Tibial artery (tissue), 4 donors: ENCODE measurements at places on chromosomes 2 and 18.

DNA sequence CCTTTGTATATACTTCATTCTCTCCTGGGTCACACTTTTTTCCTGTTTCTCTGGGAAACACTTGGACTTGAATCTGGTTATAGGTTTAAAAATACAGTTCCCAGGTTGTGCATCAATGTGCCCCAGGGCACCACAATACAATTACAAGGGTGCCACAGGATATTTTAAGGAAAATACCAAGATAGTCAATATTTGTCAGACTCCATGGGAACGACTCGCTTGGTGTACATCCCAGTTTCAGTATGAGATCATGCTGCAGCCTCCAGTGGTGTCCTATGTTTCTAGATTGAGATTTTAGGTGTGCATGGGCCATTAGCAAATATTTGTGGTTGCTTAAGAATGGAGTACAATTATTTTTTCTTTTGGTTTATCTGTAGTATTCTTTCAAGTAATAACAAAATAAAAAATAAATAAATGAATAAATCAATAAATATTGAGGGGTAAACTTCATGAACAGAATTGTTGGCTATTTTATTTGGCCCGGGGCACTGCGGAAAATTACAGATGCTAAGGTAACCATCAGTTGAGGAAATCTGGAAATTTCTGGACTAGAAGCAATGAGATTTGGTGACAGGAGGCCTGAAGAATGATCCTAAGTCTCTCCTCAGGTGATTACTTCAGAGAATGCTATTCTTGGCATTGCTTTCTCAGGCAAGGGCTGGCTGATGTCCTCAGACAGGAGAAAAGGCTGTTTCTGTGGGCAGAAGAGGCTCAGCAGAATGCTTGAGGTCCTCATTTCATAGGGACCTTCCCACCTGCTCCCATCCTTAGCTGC lies 649.3 kb upstream of the SOX11 start:
- no peak for DNase-seq

DNA sequence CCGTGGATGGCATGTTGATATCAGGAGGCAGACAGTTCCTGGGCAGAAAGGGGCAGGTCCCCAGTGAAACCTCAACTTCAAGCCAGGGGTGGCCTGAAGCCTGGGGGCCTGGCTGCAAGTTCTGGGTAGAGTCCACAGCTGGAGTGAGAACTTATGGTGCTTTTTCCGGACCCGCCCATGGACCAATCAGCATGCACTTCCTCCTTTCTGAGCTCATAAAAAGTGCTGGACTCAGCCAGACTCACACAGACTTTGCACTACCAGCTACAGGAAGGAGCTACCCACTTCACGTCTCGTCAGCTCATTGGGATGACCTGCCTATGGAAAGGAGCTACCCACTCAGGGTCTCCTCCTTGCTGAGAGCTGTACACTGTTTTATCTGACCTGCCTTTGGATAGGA lies 183.1 kb upstream of the MC4R start:
- no peak for DNase-seq

DNA sequence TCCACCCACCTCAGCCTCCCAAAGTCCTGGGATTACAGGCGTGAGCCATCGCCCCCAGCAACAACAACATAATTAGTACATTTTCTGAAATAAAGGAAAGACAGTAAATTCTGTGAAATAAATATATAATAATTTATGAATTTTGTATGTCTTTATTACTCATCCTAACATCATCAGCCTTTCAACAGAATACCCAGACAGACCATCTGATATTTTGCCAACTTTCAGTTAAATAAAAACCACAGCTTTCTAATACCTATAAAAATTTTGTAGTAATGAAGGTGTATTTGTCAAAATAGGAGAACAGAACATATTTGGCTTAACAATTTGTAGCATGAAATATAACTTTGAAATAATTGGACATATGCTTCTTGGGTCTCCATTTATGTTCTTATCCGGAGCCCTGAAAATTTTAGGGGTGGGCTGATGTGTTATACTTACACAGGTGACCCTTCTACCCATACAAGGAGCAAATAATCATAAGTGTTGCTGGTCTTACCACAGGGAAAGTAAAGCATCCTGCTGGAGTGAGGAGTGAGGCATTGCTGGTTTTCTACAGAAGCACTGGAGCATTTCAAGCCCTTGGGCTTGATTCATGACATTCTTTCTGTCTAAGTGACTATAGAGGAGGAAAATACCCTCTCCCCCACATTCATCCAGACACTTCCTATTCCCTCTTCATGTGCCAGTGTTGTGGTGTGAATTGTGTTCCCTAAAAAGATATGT lies 99.3 kb downstream of the SPOPL start:
- no peak for DNase-seq

- no peak for DNase-seq
These were observed 50.5 kb downstream of the SDC1 start for GRCh38 chr2:20174410-20174809.

GRCh38 chr2:75211266-75211770 lies 12.0 kb upstream of the TACR1 start:
- DNase-seq: no peak

GRCh38 chr2:171180229-171180930 lies 19.7 kb upstream of the TLK1 start:
- no peak for DNase-seq

DNA sequence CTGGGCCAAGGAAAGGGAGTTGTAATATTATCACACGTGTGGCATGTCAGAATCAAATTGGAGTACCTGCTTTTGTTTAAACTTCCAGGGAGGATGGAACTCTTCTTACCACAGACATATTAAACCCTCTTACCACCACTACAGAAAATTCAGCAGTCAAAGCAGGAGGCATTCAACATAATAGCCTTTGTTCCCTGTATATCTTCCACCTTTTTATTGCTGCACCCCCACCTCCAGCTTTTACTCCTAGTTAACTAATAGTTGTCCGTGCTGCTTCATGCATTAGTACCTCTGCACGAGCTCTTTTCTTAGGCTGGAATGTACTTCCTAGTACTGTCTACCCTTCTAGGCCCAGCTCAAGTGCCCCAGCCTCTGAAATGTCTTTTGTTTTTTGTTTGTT lies 14.9 kb upstream of the NR4A2 start:
- DNase-seq: no peak

DNA sequence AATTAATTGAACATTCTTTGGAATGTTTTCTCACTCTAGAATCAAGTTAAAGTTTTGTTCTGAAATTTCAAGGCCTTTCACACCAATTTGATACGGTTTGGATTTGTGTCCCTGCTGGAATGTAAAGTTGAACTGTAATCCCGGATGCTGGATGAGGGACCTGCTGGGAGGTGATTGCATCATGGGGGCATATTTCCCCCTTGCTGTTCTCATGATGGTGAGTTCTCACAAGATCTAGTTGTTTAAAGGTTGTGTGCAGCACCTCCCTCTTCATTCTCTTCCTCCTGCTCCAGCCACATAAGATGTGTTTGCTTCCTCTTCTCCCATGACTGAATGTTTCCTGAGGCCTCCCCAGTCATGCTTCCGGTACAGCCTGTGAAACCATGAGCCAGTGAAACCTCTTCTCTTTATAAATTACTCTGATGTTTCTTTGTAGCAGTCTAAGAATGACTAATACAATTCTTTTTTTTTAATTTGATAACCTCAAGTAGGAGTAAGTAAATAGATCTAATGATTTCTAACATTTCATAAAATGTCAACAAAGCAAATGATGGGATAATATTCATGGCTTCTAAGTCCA lies 144.2 kb upstream of the CDH7 start:
- DNase-seq: no peak

GRCh38 chr2:135994281-135994680 lies 8.9 kb upstream of the DARS1 start:
- DNase-seq: no peak

DNA sequence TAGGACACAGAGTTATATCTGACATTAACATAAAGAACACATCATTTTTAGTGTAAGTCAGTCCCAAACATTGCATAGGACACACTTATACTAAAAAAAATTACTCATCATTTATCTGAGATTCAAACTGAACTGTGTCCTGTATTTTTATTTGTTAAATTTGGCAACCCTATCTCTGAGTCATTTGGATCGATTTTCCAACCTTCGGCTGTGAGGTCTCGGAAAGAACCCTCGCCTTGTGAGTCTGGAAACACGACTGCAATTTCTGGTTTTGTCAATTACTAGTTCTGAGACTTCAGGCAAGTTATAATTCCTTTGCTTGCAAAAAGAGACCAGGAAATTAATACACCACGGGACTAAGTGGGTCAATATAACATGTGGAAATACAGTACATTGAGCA lies 14.0 kb downstream of the ATP8B1 start:
- no peak for DNase-seq

DNA sequence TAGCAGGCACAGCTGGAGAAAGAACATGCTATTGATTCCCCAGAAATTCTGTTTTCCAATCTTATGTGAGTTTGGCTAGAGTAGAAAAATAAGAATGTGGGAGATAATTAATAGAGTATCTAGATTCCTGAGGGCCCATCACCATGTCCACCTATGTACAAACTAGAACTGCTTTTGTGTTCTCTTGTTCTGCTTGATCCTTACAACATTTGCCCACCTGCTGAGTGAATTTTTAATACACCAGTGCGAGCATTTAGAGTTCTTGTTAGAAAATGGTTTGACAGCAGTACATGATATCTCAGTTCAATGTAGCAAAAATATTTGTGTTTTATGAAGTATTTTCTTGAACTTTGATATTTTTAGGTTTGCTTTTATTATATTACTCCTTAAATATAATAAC lies 52.3 kb upstream of the SPAG16 start:
- no peak for DNase-seq

- no peak for DNase-seq
These were observed 215.8 kb upstream of the ITGA4 start for GRCh38 chr2:181241366-181241765.

DNA sequence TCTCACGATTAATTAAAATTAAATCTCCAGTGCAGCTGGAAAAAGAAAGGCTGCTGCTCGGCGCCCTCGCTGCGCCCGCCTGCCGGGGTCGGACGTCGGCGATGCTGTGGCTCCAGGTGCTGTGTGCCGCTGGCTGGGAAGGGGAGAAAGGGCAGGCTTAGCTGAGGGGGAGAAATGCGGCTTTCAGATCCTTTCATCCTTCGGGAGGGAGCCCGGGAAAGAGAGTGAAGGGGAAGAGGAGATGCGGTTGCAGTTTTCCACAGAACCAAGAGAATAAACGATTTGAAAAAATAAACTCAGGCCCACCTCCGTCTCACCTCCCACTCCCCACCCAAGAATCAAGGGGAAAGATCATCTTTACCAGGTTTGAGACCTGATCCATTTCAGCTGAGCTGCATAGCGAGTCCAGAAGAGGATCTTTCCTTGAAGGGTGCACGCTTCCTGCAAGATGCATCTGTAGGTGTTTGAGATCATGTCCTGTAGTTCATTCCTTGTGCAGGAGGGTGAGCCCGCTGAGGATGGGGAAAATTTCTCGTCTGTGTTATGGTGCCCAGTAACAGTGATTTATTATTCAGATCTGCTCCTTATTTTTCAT lies 495 bp downstream of the TMEM169 start:
- no peak for DNase-seq

DNA sequence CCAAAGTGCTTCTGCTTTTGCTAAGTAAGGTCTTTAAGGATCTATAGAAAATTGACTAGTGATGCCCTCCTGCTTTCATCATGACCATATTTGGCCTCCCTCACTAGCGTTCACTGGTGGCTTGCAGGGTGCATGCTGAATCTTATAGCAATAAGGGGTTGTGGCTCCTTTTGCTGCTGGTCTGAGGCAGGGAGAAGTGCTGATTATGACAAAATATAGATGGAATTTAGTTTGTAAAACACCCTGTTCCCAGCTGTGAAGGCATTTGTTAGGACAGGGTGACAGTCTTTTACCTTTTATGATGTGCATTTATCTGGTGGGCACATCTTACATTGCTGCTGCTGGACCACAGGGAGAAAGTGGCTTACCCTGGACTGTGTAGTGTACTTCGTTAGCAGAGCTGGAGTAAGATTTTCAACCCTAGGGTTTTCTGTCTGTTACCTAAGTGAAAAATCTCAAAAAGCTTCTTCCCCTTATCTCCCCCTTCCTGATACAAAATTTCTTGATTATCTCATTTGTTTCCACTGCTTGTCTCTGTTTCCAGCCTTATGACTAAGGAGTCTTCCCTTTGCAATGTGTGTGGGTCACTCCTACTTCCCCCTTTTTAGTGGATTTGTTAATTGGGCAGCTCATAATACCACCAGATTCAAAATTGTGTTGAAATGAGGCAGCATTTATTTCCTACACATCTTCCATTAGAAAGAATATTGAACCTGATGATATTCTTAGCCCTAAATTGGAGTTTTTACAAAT lies 21.2 kb upstream of the RPL37A start:
- DNase-seq: no peak

DNA sequence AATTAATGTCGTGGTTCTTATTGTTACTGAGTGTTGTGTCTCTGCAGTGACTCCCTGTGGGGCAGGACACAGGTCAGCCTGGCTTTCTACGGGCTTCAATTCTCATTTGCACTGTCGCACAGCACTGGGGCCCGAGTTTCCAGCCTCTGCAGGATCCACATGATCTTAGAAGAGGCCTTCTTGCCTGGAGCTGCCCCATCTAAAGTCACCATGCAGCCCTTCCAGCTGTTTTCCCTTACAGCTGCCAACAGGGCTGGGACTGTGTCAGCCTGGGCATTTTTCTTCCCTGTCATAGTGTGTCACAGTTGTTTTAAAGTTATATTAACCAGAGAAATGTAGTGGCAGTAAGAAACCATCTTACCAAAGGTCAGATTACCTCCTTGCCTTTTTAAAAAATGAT lies 27.0 kb downstream of the FHL2 start:
- no peak for DNase-seq
